ENCODE measurements at places on chromosomes 7 and 10.

GRCh38 chr7:158587162-158588084 lies at the start of gene PTPRN2:
TSS of gene PTPRN2 (minus strand) at chr7:158587823.
- no peaks in the 10 kb centered on the region for H3K4me1 ChIP-seq
- no peaks in the 10 kb centered on the region for H3K36me3 ChIP-seq
- peak; percentile 36 for DNase-seq
- H3K27ac ChIP-seq = no peak within 1 kb of the TSS
- H3K4me3 ChIP-seq = peak within 1 kb of the TSS; percentile 20

DNA sequence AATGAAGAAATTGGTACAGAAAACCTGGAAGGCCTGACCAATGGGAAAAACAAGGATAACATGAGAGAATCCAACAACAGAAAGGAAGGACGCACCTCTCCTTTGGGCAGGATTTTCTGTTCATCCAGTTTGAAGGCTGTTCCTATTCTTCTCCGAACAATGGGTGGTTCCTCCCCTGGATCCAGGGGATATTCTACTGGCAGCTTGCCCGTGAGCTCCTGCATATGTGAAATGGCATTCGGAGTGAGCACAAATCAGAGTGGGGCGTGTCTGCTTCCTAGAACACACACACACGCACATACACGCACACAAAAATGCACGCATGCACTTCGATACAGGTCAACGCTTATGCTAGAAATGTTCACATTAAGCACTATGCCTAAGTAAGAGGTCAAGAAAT lies 83.5 kb downstream of the PRPF18 start:
- H3K27me3 ChIP-seq = no peaks in the 10 kb centered on the region
- DNase-seq = no peak
- H3K27ac ChIP-seq = no peak overlapping the region
- H3K4me3 ChIP-seq = no peak overlapping the region
- no peaks in the 10 kb centered on the region for H3K4me1 ChIP-seq

DNA sequence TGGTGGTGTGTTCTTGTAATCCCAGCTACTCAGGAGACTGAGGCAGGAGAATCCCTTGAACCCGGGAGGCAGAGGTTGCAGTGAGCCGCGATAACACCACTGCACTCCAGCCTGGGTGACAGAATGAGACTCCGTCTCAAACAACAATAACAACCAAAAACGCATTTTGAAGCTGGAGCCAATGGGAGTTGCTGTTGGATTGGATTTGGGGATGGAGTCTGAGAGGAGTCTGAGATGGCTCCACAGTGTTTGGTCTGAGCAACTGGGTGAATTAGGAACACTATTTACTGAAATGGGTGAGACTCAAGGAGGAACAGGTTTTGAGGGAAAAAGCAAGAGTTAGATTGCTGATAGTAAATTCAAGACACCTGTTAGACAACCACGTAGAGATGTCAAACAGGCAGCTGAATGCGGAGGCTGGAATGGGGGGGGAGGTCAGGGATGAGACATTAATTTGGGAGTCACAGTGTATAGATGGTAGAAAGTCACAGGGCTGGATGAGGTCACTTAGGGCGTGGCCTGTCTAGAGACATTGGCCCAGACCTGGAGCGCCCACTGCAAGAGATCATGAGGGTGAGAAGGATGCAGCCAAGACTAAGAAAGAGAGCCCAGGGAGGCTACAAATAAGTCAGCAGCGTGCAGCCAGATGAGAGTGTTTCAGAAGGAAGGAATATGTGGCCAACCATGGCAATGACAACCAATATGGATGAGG lies 56.4 kb downstream of the CYCS start:
- H3K36me3 ChIP-seq = no peaks in the 10 kb centered on the region
- peaks cover 24% of the 10 kb centered on the region for H3K4me1 ChIP-seq
- H3K27ac ChIP-seq = no peak overlapping the region
- peaks cover 2% of the 10 kb centered on the region for H3K27me3 ChIP-seq

GRCh38 chr7:23277359-23277989 lies 21.7 kb upstream of the MALSU1 start:
- no peaks in the 10 kb centered on the region for H3K36me3 ChIP-seq
- no peaks in the 10 kb centered on the region for H3K27me3 ChIP-seq
- DNase-seq = peak; percentile 24
- H3K27ac ChIP-seq = no peak overlapping the region

DNA sequence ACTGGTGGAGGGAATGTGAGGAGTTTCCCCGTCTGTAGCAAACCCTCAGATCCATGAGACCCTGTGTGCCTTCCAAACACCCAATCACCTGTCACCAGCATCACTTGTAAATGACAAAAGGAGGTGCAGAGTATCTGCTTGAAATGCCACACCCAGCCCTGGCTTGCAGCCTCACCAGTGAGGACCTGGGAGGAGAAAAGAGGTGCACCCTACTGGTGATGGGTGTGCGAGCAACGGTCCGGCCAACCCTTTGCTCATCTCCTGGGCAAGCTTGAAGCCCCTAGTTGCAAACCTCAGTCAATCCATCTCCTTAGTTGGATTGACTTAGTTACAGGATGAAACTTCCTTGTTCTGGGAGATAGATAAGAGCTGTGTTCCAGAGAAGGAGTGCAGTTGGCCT lies 62.4 kb upstream of the WAPL start:
- H3K27me3 ChIP-seq = no peaks in the 10 kb centered on the region
- no peak overlapping the region for H3K27ac ChIP-seq
- no peaks in the 10 kb centered on the region for H3K4me1 ChIP-seq

GRCh38 chr7:17619196-17619818 lies 320.9 kb downstream of the AHR start:
- H3K4me1 ChIP-seq = no peaks in the 10 kb centered on the region
- H3K27me3 ChIP-seq = peaks cover 2% of the 10 kb centered on the region
- DNase-seq = no peak
- H3K36me3 ChIP-seq = no peaks in the 10 kb centered on the region
- no peak overlapping the region for H3K4me3 ChIP-seq
- H3K27ac ChIP-seq = no peak overlapping the region

DNA sequence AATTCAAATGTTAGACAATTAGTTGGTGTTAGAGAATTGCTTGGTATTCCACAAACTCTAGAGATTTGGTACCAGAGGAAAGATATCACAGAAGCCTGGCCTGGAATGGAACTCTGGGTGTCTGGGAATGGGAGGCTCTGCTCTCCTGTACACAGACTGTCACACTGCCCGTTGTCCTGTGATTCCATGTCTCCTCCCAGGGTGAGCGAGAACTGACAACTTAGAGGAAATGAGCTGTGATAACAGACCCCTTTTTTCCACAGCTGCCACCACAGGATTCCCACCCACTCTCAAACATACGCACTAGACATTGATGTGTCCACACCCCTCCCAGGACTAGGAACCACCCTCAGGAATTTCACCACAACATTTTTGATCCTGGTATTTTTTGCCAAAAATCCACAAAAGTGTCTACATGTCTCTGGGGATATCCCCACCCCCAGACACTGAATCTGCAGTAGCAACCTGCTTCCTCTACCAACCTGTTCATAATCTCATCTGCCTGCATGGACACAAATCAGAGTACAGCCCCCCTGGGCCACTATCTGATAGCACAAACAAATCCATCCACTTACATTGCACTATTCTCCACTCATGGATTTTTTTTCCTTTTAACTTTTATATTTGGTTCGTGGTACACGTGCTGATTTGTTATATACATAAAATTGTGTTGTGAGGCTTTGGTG lies 4.7 kb downstream of the ZNF273 start:
- peaks cover 29% of the 10 kb centered on the region for H3K36me3 ChIP-seq
- H3K27me3 ChIP-seq = no peaks in the 10 kb centered on the region
- H3K4me1 ChIP-seq = peaks cover 31% of the 10 kb centered on the region

- DNase-seq = no peak
- no peaks in the 10 kb centered on the region for H3K36me3 ChIP-seq
- no peaks in the 10 kb centered on the region for H3K27me3 ChIP-seq
Observed at GRCh38 chr10:52212062-52212461, 102.0 kb upstream of the DKK1 start.

Data from activated T-helper 1 cell treated with anti-CD3 and anti-CD28 coated beads, Interleukin-12 subunit alpha, Interleukin-12 subunit beta, Interleukin-2, Interleukin-4 antibody, amounts not matched to agents 30 ng/mL and 10 ng/mL and 1 ng/mL, durations not matched to agents 14 hours and 24 hours and 36 hours (primary cell).